ENCODE measurements at places on chromosomes 7 and 10.

GRCh38 chr7:156979711-156980110 is 30.2 kb downstream of the NOM1 start:
- no peak for DNase-seq

GRCh38 chr7:131595699-131596098 is 39.3 kb upstream of the PODXL start:
- DNase-seq: no peak

- no peak for DNase-seq
Measured at GRCh38 chr7:70728872-70729552, 402.9 kb upstream of the GALNT17 start.

DNA sequence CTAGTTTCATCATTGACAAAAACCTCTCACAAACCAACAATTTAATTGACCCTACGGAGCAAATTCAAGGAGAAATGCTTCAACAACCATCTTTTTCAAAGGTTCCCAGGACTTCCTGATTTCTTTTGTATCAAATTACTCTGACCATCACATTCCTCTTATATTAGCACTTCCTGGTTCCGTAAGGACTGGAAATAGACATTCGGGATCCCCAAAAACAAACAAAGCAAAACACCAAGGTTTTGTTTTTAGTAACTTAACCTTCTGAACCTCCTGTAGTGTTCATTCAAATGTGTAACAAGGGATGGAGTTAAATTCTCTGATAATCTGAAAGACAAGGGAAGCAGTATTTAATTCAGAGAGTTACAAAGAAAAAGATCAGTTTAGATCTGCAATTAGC is 387.6 kb upstream of the NRP1 start:
- no peak for DNase-seq

DNA sequence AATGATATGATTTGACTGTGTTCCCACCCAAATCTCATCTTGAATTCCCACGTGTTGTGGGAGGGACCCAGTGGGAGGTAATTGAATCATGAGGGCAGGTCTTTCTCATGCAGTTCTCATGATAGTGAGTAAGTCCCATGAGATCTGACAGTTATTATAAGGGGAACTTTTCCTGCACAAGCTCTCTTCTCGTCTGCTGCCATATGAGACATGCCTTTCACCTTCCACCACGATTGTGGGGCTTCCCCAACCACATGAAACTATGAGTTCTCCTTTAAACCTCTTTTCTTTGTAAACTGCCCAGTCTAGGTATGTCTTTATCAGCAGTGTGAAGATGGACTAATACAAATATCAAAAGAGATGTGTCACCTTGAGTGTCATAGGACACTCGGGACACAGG is 502.7 kb upstream of the PODXL start:
- DNase-seq: no peak

GRCh38 chr10:86298501-86299001 is 68.0 kb downstream of the GRID1 start:
- no peak for DNase-seq

GRCh38 chr10:63700631-63701156 is 179.5 kb downstream of the REEP3 start:
- DNase-seq: no peak

GRCh38 chr10:70784016-70784415 is 1.2 kb downstream of the TBATA start:
- DNase-seq: no peak

GRCh38 chr7:26156451-26157420 is 4.7 kb downstream of the NFE2L3 start:
- no peak for DNase-seq

- no peak for DNase-seq
Measured at GRCh38 chr7:28630350-28630749, 218.0 kb downstream of the CREB5 start.

GRCh38 chr7:77833136-77833535 is 34.6 kb downstream of the PHTF2 start:
- DNase-seq: no peak

- DNase-seq: no peak
Measured at GRCh38 chr7:157389951-157390730, 53.3 kb downstream of the DNAJB6 start.

GRCh38 chr7:157003445-157003755 is 7.1 kb downstream of the MNX1 start:
- DNase-seq: no peak

- DNase-seq: no peak
Measured at GRCh38 chr10:37976880-37977203, 395 bp upstream of the ZNF25 start.

DNA sequence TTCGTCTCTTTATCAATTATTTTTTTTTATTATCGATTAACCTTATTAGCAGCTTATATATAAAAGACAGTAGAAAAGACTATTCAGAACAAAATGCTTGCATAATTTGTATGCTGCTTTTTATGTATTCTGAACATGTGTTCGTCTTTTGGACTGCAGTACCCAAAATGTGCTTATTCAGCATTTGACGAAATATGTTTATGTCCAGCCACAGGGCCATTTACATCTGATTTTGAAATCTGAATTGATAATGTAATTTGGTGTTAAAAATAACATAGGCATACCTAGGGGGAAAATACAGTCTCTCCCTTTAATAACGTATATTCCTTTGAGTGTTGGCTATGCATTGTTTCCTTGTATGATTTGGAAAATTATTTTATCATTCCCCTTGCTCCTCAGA is 386.0 kb downstream of the EXOC4 start:
- DNase-seq: no peak

GRCh38 chr10:31381766-31382316 is 62.8 kb downstream of the ZEB1 start:
- no peak for DNase-seq

DNA sequence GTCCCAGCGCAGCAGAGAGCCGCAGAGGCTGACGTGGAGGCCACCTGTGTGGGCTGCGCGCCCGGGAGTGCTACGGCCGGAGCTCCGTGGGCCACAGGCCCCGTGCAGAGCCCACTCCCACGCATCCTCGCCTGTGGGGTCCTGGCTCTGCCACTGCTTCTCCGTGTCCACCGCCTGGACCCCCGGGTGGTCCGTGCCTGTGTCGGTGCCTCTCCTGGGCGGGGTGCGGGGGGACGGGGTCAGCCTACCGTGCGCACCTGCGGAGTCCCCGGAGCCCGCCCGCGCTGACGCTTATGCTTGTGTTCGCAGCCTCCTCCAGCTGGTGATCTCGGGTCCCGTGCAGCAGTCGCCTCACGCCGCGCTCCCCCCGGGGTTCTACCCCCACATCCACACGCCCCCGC is 7.8 kb upstream of the ZNF853 start:
- no peak for DNase-seq

DNA sequence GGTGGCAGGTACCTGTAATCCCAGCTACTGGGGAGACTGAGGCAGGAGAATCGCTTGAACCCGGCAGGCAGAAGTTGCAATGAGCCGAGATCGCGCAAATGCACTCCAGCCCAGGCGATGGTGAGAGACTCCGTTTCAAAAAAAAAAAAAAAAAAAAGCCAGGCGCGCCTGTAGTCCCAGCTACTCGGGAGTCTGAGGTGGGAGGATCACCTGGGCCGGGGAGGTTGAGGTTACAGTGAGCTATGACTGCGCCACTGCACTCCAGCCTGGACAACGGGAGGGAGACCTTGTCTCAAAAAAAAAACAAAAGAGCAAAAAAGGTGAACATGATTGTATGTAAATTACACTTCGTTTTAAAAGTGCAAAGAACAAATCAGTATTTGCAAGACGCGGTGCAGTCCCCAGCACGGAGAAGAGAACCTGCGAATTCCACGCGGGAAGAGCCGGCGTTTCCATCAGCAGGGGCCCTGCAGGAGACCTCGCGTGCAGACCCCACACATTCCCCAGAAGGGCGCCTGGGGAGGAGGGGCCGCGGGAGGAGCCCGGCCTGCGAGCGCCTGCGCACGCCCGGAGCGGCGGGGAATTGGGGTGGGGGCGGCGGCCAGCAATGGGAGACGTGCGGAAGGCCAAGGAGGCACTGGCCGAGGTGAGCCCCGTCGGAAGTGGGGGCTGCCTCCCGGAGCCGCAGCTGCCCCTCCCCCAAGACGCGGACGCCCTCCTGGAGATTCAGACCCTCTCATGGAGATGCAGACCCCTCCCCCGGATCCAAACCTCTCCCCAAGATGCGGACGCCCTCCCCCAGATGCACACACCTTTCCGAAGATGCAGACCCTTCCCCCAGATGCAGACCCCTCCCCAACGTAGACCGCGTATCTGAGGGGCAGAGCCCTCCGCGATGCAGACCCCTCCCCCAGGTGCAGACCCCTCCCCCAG is 16.7 kb upstream of the SUN1 start:
- DNase-seq: peak; percentile 42

GRCh38 chr10:117988814-117989213 is 57.9 kb downstream of the RAB11FIP2 start:
- no peak for DNase-seq

GRCh38 chr10:78277314-78278057 is 243.8 kb downstream of the RPS24 start:
- no peak for DNase-seq

- no peak for DNase-seq
Measured at GRCh38 chr10:75638752-75639151, 207.3 kb downstream of the LRMDA start.

GRCh38 chr10:3791974-3792633 is 7.1 kb upstream of the KLF6 start:
- no peak for DNase-seq

- peak; percentile 38 for DNase-seq
Measured at GRCh38 chr10:72834183-72834825, 59.2 kb upstream of the OIT3 start.

DNA sequence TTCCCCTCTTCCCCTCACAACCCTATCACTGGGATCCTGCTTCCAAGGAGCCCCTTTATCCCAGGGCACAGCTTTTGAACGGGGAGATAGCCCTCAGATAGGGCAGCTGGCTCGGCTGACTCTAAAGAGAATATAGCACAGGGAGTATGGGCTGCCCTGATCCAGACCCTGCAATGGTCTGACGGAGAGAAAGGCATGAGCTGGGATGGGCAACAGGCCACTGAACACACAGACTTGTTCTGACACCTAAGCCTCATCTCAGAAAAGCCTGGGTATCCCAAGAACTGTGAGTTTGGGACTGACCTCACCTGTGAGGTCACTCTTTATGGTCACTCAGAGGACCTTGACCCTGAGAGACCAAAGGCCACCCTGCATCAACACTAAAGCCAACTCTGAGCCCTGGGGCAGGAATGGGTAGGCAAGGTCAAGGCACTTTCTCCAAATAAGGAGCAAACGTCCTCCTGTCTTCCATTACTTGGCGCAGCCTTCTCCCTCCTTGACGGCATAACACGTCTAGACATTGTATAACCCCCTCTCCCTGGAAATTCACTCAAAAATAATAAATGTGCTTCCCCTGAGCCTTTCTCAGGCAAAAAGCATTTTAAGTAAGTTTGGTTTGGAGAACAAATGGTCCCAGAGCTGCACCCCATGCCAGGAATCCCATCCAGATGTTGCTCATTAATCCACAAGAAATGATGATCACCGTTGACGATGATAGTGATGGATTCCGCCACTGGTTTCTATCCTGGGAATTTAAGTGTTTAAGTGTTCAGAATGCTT is 8.2 kb upstream of the LRRC18 start:
- DNase-seq: no peak

- no peak for DNase-seq
Measured at GRCh38 chr10:72007246-72007892, 43.2 kb downstream of the CHST3 start.

DNA sequence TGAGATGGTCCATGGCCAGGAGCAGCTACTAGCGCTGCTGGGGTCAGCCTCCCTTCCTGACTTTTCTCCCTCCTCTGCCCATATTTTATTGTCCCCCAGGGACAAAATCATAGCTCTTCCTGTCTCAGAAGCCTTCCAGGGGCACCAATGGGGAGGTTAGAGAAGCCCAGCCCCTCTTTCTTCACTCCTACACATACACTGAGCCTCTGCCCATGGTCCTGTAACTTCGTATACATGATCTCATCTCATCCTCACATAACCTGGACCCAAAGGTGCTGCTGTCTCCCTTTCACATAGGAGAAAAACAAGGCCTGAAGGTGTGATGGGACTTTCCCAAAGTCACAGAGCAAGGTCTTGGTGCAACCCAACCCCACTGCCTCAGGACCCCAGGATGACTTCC is 2.5 kb downstream of the SRRM3 start:
- DNase-seq: no peak

- DNase-seq: no peak
Measured at GRCh38 chr10:92350411-92350810, 59.4 kb downstream of the MARCHF5 start.

DNA sequence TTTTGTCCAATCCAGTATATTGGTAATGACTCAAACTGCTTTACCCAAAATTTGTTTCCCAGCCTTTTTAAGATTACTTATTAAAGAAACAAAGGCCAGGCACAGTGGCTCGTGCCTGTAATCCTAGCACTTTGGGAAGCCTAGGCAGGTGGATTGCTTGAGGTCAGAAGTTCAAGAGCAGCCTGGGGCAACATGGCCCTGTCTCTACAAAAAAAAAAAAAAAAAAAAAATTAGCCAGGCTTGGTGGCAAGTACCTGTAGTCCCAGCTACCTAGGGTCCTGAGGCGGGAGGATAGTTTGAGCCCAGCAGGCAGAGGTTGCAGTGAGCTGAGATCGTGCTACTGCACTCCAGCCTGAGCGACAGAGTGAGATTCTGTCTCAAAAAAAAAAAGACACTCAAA is 7.0 kb upstream of the ARHGAP12 start:
- no peak for DNase-seq

DNA sequence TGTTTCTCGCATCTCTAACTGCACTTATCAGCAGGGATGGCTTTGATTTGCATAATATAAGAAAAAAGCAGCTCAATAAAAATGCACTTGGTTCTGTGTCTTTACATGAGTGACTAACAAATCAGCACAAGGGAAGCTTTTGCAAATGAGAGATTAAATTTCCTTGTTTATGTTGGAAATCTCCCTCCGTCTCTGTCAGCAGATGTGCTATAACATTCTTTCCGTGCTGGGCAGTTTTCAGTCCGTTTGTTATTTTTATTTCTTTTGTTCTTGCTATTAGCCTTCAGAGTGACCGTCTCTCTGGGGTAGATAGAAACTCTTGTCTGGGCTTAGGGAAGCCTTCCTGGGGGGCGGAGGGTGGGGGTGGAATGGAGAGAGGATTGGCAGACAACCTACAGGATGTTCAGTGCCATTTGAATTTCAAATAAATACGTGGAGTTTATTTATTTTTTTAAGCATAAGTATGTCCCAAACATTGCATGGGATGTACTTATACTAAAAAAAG is 96.0 kb downstream of the GATA3 start:
- DNase-seq: no peak

DNA sequence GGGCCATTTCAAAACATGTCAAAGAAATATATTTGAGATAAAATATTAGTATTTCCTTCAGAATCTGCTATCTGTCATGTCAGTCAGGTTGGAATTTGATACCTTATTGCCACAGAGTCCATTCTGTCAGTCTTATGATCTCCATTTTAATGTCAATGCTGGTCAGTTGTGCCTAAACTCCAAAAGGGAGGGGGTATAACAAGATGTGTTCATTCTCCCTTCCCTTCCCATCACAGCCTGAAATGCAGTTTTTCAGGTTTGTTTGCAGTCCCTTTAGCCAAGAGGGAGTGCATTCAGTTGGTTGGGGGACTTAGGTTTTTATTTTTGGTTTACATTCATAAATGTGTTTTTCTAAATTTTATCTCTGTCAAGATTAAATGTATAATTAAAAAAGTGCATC is 59.8 kb upstream of the INHBA start:
- no peak for DNase-seq

GRCh38 chr10:74824184-74824899 is 2.1 kb upstream of the KAT6B start:
- DNase-seq: no peak

GRCh38 chr7:114835861-114836260 is 86.0 kb upstream of the MDFIC start:
- no peak for DNase-seq

GRCh38 chr7:40232242-40232893 is 97.6 kb downstream of the SUGCT start:
- peak; percentile 16 for DNase-seq

Measured in NCI-H1694 (cell line).